Aorta (tissue), 5 donors: ENCODE measurements at places on chromosomes 13 and 19. TPM values are rescaled to one million over a fixed set of nuclear protein-coding genes. Genes with fewer than 3 reads are reported as not detected.

- DNase-seq: no peak
Observed at GRCh38 chr19:7200736-7201135, 93.5 kb downstream of the INSR start.

DNA sequence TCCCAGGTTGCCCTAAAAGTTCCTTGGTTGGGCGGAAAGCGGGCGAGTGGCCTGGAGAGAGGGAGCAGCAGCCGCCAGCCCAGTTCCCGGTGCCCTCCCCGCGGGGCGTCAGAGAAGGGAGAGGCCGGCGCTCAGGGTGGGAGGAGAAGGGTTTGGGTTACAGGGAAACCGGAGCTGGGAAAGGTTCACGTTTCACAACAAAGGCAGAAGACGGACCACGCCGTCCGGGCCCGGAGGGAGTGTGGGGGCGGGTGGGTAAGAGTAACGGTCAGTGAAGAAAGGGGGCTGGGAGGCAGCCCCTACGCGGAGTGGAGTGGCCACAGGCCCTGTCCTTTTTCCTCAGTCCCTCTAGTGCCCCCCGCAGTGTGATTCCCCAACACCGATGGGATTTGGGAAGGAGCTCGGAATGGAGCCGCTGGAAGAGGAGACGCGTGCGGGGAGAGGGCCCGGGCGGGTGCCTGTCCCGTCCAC lies 1.6 kb downstream of the SIX5 start:
- peak; percentile 91 for DNase-seq

GRCh38 chr19:56508290-56508778 lies 679 bp downstream of the ZNF471 start:
- DNase-seq: no peak

DNA sequence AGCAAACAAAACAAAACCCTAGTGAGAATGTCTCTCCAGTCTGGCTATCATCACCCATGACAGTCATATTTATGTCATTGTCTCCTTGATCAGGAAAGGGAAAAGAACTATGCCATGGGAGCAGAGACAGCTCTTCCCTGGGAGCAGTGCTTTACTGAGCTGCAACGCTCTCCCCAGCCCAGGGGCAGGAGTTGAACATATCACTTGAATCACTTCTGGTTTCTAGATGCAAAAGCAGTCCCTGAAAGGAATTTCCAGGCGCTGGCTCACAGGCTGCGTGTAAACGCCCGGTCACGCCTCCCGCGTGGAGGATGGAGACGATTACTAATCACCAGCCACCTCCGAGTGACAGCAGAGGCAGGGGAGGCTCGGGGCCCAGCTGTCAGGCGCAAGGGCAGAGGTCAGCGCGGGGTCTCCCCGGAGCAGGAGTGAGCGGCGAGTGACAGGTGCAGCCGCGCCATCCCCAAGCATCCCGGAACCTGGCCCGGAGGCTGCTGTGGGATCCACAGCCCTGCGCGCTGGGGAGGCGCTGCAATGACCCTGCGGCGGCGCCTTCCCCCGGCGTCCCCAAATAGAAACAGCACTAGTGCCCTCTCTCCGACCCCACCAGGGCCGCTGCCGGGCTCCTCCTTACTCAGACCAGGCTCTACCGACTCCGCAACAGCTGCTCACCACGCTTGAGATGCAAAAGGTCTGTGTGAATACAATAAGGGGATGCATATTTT lies 23.5 kb upstream of the DCLK1 start:
- peak; percentile 77 for DNase-seq

- no peak for DNase-seq
Observed at GRCh38 chr13:78604782-78605611, 1.6 kb upstream of the POU4F1 start.

DNA sequence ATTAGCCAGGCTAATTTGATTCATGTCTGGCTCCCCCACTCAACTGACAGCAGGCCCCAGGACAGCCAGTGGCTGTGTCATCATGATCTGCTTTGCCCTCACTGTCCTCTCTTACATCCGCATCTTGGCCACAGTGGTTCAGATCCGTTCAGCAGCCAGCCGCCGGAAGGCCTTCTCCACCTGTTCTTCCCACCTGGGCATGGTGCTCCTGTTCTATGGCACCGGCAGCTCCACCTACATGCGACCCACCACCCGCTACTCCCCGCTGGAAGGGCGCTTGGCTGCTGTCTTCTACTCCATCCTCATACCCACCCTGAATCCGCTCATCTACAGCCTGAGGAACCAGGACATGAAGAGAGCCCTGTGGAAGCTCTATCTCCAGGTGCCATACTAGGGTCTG lies 79.7 kb downstream of the PEG3 start:
- DNase-seq: no peak

GRCh38 chr13:98710521-98710920 lies 42.0 kb downstream of the SLC15A1 start:
- no peak for DNase-seq

- DNase-seq: peak; percentile 53
Observed at GRCh38 chr19:46481223-46481848, 10.0 kb upstream of the PNMA8A start.

DNA sequence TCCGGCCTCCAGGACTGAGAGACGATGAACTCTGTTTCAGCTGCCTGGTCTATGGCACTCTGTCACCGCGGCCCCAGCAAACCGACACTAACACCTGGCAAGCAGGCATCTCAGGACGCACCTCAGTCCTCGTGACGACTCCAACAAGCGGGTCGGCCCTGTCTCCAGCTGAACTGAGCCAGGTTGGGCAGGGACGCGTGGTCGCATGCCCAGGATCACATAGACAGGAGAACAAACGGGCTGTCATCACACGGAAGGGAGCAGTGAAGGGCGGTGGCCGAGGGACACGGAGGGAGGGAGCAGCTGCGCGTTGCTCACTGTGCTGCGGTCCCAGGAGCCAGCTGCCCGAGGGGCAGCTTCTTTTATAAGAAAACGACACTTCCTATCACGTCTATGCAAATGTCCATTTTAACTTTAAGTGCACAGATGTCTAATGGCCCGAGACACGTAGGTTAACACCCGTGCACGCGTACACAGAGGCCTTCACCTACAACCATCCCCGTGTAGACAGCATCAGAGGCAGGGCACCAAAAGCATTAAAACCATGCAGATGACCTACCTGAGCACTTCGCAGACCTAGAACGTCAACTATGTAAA lies 8.9 kb downstream of the SGTA start:
- DNase-seq: no peak

DNA sequence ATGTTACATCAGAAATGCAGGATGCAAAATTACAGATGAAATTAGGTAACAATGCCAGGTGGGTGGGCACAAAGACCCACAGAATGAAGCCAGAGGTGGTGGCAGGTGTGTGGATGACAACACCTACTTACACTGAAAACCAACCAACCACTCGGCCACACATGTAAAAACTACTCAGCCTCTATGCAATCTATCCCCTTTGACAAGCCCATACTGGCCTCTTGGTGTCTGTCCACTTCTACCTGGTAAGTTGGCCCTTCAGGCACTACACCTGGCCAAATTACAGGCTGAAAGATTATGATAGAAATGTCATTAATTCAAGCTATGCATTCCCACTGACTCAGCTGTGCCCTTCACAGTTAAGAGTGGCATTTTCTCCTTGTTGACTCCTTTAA lies 50.0 kb downstream of the BRD4 start:
- no peak for DNase-seq

GRCh38 chr13:62210951-62211350 lies 795.3 kb upstream of the PCDH20 start:
- no peak for DNase-seq

GRCh38 chr19:35744430-35745327 lies 539 bp downstream of the U2AF1L4 start:
- DNase-seq: peak; percentile 97

- no peak for DNase-seq
Observed at GRCh38 chr13:46721054-46721453, 75.9 kb downstream of the ESD start.

Gene ACER1
- polyA plus RNA-seq: 0.10 TPM

Gene DHDH
- 1.3 TPM for polyA plus RNA-seq

Gene ZNF415
- 5.0 TPM for polyA plus RNA-seq

Gene WDR62
- 0.25 TPM for polyA plus RNA-seq

Gene EXOC3L2
- 0.67 TPM for polyA plus RNA-seq

Gene UBAC2
- 54.2 TPM for polyA plus RNA-seq
